ENCODE measurements at places on chromosomes 12 and 14.

DNA sequence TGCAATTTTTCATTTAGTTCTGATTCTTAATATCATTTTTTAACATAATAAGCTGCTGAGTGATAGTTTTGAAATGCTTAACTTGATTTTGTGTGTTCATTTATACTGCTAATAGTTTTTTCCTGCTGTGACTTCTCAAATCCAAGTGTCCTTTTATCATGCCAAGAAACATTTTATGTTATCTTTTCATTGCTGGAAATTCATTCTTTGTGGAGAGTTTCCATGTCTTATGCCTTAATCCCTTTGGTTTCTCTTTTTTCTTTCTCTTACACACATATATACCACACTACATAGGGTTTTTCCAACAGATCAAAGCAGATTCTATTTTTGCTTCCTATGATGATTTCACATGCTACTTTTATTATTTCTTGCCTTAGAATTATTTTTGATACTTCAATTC is 981.1 kb downstream of the SLC6A15 start:
- no peak for DNase-seq

DNA sequence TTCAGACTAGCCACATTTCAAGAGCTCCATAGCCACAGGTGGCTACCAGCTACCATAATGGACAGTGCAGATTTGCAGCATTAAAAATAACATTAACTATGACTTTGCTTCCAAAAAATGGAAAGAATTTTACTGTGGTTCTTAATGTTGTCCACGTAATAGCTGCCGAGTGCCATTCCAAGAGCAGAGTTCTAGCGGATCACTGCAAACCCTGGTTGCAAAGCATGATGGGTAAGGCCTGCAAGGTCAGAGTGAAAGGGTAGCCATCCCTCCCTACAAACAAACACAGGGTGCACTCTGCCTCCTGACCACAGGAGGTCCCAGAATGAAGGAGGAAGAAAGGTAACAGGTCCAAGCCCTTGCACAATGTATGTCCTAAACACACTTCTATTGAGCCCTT is 157.6 kb downstream of the DPF3 start:
- no peak for DNase-seq

DNA sequence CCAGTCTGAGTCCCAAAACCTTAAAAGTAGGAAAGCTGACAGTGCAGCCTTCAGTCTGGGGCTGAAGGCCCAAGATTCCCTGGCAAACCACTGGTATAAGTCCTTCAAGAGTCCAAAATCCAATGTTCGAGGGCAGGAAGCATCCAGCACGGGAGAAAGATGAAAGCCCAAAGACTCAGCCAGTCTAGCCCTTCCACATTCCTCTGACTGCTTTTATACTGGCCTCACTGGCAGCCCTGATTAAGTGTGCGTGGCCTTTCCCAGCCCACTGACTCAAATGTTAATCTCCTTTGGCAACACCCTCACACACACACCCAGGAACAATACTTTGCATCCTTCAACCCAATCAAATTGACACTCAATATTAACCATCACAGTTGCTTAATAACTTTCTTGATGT is 372.1 kb upstream of the CCDC196 start:
- DNase-seq, result no peak

DNA sequence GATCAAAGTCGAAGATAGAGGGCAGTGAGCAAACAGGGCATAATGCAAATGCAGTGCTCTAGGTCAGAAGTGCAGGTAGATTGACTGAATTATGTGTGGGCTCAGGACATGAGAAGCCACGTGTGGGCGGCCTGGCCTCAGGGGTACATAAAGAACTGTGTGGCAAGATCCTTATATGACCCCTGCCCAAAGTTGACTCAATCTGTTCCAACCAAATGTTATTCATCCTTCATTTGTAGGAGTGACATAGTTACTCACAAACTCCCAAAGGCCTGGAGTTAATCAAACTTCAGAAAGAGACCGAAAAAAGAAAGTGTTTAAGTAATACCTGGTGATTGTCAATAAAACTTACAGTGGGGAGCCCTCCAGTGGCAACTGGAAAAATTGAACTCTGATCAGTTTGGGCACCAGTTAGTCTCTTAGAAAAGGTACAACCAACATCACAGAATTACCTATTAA is 150.4 kb upstream of the FAR2 start:
- DNase-seq, result no peak

GRCh38 chr14:63167044-63167443 is 37.2 kb upstream of the RHOJ start:
- no peak for DNase-seq

GRCh38 chr14:87264272-87264785 is 728.7 kb downstream of the GALC start:
- DNase-seq, result no peak

All from lower lobe of right lung (tissue), 2 donors.